ENCODE measurements at places on chromosomes 6 and 20.

GRCh38 chr6:82066991-82067411 is 180.5 kb downstream of the IBTK start:
- DNase-seq: no peak

DNA sequence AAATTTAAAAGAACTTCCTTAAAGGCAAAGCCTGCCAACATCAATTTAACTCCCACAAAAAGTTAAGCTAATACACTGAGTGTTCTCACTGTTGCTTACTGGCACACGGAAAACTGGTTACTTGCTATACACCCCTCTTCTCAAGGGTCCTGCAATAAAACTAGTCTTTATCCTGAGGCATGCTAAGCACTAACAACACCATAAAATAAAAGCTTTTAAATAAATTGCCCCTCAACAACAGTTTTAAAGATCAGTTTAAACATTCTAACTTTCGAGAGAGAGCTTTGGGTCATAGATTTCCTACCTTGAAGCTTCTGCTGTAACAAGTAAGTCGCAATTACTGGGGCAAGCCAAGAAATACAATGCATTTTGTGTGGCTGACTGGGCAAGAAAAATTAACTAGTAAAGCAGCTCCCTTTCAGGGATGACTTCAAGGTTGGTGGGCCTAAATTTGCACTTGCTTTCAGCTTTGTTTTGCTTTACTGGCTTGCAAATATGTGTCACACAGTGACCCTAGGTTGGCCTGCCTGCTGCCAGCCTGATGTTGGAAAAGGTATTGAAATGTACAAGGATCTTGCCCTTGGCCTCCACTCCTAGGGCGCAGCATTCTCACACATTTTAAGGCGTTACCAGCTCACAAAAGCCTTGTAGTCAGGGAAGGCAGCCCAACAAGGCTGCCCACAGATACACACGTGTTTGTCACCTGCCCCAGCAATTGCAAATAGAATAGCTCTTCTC is 4.0 kb upstream of the HEY2 start:
- DNase-seq: no peak

DNA sequence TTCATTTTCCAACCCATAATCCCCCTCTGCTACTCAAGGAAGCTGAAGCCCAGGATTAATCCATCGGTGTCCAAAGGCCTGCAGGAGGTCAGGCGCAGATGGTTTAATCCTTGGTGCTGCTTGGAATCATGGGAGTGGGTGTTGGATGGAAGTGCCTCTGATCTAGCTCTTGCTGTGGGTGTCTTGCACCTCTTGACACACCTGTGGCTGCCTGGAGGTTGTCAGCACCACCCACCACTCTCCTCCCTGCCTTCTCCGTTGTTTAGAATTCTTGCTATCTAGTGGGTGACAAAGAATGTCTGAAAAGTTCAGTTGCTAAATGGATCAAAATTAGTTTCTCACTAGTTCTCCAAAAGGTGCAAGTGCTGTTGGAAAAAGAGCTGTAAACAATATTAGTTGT is 1074.4 kb upstream of the FLRT3 start:
- DNase-seq: no peak

DNA sequence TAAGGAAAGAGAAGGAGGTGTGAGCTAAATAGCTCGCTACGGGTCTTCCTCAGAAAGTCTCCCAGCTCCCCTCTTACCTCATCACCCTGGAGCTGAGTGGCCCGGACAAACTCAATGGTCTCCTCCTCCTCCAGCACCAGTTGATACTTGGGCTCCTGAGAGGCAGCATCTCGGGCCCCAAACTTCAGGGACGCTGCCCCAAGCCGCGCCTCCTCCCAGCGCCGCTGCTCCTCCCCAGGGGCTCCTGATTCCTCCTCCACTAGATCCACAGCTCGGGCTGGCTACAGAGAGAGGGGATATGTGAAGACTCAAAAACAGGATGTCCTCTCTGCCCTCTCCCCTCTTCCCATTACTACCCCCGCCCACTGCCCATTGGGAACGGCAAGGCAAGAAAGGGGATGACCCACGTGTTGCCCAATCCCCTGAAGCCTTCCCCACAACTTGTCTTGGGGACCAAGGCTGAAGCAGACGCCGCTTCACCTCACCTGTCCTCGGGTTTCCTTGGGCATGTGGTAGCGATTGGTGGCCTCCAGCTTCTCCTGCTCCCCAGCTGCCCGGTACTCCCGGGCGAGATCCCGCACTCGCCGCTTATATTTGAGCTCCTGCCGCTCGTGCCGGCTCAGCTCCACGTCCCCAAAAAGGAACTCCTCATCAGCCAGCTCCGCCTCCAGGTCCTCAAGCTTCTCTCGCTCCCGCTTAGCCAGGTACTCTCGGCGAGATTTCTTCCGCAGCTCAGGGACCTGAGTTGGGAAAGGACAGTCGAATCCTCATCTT is 7.6 kb downstream of the DHX16 start:
- DNase-seq: no peak

- DNase-seq: no peak
Observed at GRCh38 chr6:8277769-8278168, 157.6 kb downstream of the SLC35B3 start.

DNA sequence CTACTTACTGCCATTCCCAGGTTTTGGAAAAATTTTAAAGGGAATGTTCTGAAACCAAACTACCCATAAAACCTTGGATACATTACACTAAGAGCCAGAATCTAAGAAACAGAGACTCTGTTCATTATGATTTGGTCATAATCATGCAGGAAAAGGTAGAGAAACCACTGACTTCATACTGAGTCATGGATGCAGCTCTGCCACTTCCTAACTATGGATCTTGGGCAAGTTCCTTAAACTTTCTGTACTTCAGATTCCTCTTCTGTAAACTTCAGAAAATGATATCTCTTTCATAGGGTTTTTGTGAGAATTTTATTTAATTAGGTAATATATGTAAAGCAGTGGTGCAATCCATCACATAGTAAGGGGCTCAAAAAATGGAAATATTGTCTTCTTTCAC is 20.0 kb downstream of the PLA2G7 start:
- DNase-seq: no peak

DNA sequence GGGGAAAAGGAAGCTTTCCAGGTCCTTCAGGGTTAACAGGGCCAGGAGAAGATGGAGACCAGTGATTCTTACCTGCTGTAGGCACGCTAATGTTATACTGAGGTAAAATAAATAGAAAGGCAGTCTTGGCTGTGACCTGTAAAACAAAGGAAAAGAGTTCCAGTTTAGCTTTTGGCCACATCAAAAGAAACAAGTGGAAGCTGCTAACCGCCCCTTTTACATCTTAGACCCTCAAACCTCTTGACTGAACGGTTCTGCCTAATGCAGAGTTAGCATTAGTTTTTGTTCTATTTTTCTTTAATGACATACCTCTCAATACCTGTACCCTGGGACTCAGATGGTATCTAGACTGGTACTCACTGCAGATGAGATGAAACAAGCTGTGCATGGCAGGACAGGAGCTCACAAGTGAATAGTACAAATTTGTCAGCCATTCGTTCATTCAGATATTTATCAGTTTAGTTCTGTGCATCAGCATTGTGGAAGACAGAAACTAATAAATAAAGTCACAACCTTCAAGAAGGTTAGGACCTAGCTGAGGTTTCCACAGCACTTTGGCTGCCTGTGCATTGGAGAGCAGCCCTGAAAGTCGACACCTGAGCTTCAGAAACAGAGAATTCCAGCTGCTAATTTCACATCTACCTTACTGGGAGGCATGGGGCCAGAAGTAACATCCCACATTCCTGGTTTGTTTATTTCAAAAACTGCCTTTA is 41.0 kb downstream of the TRAM2 start:
- no peak for DNase-seq

DNA sequence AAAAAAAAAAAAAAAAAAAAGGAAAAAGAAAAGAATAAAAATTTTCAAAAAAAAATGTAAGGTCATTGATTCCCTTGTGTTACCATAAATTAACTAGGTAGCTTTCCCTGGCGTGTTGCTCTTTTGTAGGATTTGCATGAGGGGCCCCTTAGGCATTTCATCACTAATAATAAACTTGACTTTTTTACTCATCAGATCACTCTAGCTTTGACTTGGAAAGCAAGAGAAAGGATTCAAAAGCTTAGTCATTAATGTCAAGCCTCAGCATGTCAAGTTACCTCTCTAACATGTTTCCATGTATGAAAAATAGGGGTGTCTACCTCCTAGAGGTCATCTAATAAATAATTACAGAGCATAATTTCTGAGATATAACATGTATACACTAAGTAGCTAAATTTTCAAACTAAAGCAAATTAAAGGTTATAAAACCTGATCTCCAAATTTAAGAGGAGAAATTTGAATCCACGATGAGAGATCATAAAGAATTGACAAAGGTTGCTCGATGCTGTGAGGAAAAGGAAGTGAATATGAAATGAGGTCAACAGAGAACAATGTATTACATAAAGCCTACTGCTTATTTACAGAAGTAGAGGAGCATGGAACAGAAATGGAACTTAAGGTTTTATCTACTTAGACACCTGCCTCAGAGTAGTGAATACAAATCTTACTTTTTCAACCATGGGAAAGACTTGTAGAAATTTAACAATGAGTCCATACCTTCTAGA is 86.8 kb downstream of the ARHGAP18 start:
- no peak for DNase-seq

GRCh38 chr6:95087394-95088097 is 489.8 kb upstream of the MANEA start:
- DNase-seq: peak; percentile 84

GRCh38 chr6:106799031-106799894 is 169.9 kb downstream of the QRSL1 start:
- DNase-seq: no peak

GRCh38 chr6:36737043-36737785 is 39.6 kb downstream of the RAB44 start:
- DNase-seq: no peak

- no peak for DNase-seq
Observed at GRCh38 chr20:59148701-59149493, 14.7 kb upstream of the ZNF831 start.

GRCh38 chr6:166056637-166057036 is 111.0 kb downstream of the TBXT start:
- no peak for DNase-seq

- no peak for DNase-seq
Observed at GRCh38 chr20:61306937-61307475, 54.9 kb downstream of the CDH4 start.

DNA sequence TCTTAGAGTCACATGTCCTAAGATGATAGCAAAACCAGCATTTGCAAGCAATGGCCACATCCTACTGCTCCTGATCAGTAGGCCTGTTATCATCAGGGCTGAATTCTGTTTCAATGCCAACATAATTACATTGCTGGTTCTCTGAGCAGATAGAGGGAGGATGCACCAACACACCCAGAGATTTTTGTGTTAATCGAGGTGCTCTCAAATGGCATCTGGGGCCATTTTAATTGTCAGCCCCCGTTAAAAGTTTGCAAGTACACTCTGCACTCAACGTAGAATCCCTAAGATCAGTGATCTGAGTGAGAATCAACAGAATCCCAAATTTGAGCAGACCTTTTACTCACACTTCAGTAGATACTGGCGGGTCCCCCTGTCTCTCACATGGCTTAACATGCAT is 24.8 kb downstream of the ADTRP start:
- no peak for DNase-seq

GRCh38 chr20:45368221-45368980 is 5.4 kb downstream of the SYS1 start:
- no peak for DNase-seq

DNA sequence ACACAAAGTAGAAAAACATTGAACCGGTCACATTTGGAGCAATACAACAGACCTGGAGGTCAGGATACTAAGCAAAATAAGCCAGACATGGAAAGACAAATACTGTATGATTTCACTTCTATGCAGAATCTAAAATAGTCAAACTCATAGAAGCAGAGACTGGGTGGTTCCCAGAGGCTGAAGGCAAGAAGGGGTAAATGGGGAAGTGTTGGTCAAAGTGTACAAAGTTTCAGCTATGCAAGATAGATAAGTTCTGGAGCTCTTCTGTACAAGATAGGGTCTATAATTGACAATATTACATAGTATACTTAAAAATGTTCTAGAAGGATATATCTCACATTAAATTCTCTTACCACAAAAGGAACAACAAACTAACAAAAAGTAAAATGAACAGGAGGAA is 70.3 kb downstream of the TMEM244 start:
- DNase-seq: no peak

DNA sequence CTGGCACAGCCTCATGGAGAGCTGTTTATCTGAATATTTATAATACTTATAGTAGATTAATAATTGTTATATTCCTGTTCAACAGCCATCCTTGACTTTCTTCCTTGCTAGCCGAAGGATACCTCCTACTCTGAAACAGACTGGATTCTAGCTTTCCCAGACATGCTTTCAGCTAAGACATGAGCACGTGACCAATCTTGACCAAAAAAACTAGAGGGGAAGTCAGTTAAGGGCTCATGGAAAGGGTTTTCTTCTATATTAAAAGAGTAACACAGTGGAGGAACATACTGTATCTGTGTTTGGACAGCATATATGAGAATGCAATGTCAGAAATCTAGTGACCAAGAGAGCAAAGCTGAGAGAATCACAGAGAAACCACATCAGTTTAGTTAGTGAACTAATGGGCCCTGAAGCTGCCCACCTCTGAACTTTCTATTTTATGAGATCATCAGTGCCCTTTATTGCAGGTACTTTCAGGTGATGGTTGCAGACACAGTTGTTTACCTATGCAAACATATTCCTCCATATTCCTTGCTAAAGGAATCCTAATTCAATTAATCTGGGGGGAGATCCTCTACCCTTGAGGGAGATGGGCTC is 140.4 kb upstream of the SLC24A3 start:
- no peak for DNase-seq

GRCh38 chr6:44956396-44956795 is 371.7 kb upstream of the RUNX2 start:
- DNase-seq: no peak
